ENCODE measurements at places on chromosomes 3 and 15.

DNA sequence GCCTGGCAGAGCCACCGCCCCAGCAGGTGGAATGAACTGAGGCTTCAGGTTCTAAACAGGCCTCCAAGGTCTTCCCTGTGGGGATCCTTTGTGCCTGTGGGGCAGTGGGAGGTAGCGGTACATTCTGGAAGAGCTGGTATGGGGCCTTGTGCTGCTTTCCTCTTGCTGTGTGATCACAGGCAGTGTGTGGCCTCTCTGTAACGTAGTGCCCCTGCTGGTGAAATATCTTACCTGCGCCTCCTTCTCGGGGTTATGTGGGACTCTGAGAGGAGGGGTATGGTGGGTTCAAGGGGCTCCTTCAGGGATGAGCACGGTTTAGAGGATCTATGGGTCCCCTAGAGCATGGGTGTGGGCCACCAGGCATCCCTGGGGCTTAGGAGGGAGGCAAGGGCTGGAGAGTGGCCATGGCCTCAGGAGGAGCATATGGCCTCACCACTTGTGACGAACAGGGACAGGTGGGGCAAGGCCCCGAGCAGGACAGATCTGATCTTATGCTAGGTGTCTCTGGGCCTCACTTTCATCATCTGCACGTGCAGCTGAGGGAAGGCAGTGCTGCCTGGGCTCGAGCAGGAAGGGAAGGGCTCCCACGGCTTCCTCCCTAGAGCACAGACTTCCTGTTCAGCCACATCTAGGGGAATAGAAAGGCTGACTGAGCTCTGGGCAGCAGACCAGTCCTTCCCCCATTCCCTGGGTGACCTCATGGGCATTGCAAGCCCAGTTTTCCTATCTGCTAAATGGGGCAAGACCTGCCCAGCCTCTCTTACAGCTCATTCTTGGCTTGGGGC lies 1.9 kb upstream of the ALS2CL start:
- no peak overlapping the region for H3K4me3 ChIP-seq
- DNase-seq: peak; percentile 69

DNA sequence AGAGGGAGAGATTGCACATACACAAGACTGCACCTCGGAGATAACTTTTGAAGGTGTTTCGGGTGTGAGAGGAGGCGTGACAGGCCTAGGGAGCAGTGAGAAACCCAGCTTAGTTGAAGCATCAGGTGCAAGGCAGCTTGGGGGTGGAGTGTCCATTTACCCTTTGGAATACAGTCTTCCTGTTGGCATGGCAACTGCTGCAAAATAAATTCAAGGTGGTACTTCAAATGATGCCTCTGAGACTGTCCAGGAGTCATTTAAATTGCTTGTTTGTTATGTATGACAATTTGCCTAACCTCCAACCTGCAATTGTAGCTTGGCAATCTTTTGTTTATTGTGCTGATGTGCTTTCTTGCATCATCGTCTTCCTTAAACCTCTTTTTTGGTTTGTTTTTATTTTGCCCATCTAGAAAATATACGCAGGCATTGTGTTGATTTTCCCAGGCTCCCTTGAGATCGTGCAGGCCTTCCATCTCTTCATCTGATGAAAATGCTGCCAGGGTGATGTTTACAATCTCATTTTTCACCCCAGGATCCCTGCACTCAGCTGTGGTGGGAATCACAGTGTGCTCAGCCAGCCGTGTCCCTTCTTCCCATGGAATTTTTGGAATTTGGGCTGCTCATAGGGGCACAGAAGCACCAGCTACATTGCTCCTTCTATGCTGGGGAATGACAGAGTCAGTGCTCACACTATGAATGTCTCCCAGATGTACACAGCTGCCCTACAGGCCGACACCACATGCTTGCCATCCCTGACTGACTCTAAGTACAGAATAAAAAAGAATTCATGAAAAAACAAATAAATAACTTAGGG lies 583.1 kb upstream of the CFAP20DC start:
- H3K36me3 ChIP-seq: no peaks in the 10 kb centered on the region
- H3K4me1 ChIP-seq: peaks cover 15% of the 10 kb centered on the region
- DNase-seq: no peak
- no peak overlapping the region for H3K27ac ChIP-seq
- H3K27me3 ChIP-seq: no peaks in the 10 kb centered on the region

- H3K36me3 ChIP-seq: no peaks in the 10 kb centered on the region
- no peak overlapping the region for H3K4me3 ChIP-seq
- DNase-seq: no peak
- no peaks in the 10 kb centered on the region for H3K4me1 ChIP-seq
- H3K27me3 ChIP-seq: no peaks in the 10 kb centered on the region
Measured at GRCh38 chr3:72862314-72863090, 14.3 kb upstream of the SHQ1 start.

- no peaks in the 10 kb centered on the region for H3K4me1 ChIP-seq
- H3K36me3 ChIP-seq: peaks cover 27% of the 10 kb centered on the region
- no peak overlapping the region for H3K27ac ChIP-seq
- no peak overlapping the region for H3K4me3 ChIP-seq
- H3K27me3 ChIP-seq: no peaks in the 10 kb centered on the region
Measured at GRCh38 chr3:67781218-67781617, 126.8 kb upstream of the SUCLG2 start.

GRCh38 chr3:113086560-113087461 lies 96.0 kb downstream of the GTPBP8 start:
- peaks cover 14% of the 10 kb centered on the region for H3K4me1 ChIP-seq
- no peak for DNase-seq
- no peak overlapping the region for H3K27ac ChIP-seq

DNA sequence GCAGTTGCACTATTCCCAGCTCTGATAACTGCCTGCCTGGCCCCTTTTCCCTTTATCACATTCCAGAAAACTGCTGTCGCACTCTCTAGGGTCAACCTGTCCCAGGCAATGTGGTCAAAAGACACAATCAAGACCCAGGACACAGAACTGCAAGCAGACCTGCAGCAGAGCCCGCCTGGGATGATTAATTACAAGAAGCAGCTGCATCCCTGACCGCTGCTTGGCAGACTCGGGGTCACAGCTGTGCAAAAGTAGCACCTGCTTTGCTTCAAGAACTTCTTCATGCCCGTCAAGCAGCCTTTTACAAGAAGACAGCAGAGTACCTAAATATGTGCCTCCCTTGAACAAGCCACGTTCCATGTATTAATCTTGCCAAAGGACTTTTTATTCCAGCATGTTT lies 120.0 kb upstream of the ST8SIA2 start:
- H3K4me1 ChIP-seq: peaks cover 8% of the 10 kb centered on the region
- no peak overlapping the region for H3K27ac ChIP-seq
- no peaks in the 10 kb centered on the region for H3K27me3 ChIP-seq
- DNase-seq: no peak
- H3K36me3 ChIP-seq: no peaks in the 10 kb centered on the region

GRCh38 chr3:37862219-37862902 lies 681 bp downstream of the CTDSPL start:
- peak; percentile 29 for DNase-seq
- peaks cover 22% of the 10 kb centered on the region for H3K27me3 ChIP-seq
- H3K27ac ChIP-seq: peak overlapping the region; percentile 82
- H3K36me3 ChIP-seq: peaks cover 7% of the 10 kb centered on the region
- H3K4me3 ChIP-seq: peak overlapping the region; percentile 92
- peaks cover 40% of the 10 kb centered on the region for H3K4me1 ChIP-seq

DNA sequence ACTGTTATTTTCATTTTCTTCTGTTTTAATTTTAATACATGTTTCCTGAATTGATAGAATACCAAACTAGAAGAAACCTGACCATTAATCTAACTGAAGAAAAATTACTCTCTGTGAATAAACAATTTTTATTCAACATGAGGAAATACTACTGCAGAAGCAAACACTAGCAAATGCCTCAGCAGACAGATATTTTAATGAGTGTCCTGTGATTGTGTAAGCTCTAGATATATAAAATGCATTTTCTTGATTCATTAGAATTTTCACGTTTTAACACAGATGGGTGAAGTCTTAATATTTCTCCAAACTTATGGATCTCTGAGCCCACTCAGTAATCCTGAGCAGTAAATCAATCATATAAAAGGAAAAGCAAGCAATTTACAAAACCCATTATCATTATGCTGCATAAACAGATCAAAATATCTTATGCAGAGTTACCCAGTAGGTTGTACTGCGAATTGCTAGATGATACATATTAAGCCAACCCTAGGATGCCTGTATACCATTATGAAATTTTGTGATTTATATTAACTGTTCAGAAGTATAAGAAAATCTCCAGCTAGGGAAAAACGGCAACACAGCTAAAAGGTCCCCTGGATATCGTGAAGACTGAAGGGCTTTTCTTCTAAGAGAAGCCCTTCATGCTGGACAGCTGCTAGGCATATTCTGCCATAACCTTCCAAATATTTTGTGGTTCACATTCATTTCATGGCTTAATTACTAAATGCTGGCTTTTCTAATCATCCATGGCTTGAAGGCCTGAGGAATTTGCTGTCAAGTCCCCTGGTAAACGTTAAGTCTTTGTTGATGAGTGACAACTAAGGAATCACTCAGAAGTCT lies 157.7 kb upstream of the TGFBR2 start:
- peaks cover 11% of the 10 kb centered on the region for H3K36me3 ChIP-seq
- no peaks in the 10 kb centered on the region for H3K4me1 ChIP-seq
- H3K27ac ChIP-seq: no peak overlapping the region
- no peak overlapping the region for H3K4me3 ChIP-seq
- DNase-seq: no peak

GRCh38 chr15:54035616-54036015 lies 57.4 kb downstream of the UNC13C start:
- H3K4me1 ChIP-seq: peaks cover 6% of the 10 kb centered on the region
- H3K27ac ChIP-seq: no peak overlapping the region
- H3K4me3 ChIP-seq: no peak overlapping the region
- H3K36me3 ChIP-seq: no peaks in the 10 kb centered on the region

DNA sequence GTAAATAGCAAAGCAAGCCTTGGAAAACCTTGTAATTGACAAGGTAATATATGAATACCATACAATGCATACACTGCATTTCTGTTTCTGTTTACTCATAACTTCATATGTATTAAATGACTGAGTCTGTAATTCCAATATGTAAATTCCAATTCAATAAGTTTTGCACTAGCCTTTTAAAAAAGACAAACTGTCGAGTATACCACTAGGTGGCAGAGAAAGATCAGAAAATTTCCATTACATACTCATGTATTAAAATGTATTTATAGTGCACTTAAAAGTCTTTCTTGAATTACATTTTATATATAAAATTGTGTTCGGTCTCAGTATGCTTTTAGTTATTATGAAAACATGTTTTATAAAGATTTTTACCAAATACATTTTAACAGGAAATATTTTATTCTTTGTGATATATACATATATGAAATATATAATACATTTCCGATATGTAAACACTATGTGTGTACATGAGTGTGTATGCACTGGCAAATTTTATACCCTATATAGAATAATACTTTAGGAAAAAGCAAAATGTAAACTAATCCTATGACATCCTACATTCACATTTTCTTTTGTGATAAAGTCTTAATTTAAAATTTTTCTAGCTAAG lies 216.8 kb downstream of the VGLL3 start:
- no peak overlapping the region for H3K27ac ChIP-seq
- no peaks in the 10 kb centered on the region for H3K36me3 ChIP-seq
- no peaks in the 10 kb centered on the region for H3K4me1 ChIP-seq
- no peak for DNase-seq
